ENCODE measurements at places on chromosomes 7 and 10.

GRCh38 chr7:115146148-115146547 is 224.3 kb downstream of the MDFIC start:
- no peak for DNase-seq

- no peak for DNase-seq
Observed at GRCh38 chr7:138738114-138738513, 37.0 kb upstream of the SVOPL start.

- no peak for DNase-seq
Observed at GRCh38 chr7:133398506-133398905, 145.6 kb downstream of the EXOC4 start.

DNA sequence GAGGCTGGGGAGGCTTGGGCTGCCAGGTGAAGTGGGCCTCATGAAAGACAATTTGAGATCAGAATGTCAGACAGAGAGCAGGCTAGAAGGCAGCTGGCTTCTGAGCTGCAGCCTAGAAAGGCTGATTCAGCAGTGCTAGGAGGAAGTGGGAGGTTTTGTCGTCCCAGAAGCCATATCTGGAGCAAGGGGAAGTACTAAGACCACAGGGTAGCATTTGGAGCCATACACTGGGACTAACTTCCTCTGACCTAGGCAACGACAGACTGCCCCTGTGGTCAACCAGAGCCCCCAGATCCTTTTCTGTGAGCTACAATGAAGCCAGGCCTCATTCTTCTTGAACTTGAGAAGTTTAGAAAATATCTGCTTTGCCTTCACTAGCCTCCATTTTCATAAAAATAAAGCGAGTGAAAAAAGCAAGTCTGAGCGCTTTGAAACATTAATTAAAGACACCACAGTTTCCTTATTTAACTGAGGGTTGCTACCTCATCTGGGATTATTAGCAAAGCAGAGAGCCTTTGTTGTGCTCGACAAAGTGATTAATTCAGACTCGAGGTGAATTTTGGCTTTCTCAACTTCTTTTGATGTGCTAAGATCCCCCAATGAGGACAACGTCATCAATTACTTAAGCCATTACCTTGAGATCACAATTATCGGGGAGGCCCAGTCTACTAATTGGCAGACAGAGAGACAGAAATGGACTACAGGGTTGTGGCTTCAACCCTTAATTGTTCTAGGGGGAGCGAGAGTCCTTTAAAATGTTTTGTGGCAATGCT is 26.6 kb downstream of the TBXAS1 start:
- no peak for DNase-seq

DNA sequence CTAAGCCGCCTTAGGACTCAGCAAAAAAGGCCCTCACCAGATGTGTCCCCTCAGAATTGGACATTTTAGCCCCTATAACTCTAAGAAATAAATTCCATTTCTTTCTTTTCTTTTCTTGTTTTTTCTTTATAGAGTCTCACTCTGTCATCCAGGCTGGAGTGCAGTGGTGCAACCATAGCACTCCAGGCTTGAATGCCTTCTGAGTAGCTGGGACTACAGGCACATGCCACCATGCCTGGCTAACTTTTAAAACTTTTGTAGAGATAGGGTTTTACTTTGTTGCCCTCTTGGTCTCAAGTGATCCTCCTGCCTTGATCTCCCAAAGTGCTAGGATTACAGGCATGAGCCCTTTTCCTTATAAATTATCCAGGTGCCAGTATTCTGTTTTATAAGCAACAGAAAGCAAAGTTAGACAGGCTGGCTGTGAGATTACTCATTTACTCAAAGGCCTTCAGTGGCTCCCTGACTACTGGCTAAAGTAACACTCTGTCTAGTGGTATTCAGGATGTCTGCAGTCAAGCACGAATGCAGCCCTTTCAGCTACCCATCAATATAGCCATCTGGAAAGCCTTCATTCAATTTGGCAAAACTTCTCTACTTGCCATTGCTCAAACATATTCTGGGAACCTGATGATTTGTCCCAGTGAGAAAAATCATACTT is 128.6 kb downstream of the ICA1 start:
- no peak for DNase-seq

- no peak for DNase-seq
Observed at GRCh38 chr7:152086513-152086912, 61.0 kb downstream of the GALNT11 start.

GRCh38 chr10:124168581-124168980 is 75.2 kb upstream of the CHST15 start:
- DNase-seq: peak; percentile 10

DNA sequence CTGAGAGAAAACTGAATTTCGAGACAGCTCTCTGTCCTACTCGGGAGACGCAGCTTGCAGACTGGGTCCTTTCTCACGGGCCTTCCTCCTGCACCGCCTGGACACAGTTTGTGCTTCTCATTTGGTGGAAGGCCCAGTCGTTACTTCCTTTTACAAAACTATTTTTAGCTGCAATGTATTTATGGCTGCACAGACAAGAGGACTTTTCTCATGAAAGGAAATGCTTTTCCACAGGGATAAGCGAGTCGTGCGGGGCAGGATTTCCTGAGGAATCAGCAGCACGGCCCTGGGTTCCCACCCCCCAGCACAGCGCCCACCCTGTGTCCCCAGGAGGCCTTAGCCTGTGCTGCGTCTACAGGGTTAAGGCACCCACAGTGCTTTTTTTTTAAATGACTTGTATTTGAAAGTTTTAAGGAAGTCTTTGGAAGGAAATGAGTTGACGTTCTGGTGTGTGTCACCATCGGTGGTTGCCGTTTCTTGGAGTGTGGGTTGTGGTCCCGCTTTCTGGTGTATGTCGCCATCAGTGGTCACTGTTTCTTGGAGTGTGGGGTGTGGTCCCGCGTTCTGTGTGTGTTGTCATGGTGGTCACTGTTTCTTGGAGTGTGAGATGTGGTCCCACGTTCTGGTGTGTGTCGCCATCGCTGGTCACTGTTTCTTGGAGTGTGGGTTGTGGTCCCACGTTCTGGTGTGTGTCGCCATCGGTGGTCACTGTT is 50.9 kb downstream of the INPP5A start:
- DNase-seq: no peak

DNA sequence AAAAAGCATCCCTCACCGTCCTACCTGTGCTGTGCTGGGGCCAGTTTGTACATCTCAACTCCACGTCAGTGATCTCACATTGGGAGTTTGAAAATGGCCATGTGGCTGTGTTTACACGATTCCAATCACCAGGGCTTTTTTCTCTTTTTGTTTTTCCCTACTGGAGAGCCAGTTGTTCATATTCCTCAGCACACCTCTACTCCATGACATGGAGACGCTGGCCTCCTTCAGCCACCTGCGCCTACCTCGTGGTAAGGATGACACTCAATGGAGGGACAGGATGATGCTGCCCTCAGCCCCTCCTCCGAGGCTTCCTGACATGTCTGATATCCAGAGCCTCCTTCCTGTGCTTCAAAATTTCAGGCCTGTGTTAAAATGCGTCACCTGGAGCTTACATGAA is 10.3 kb downstream of the CLRN3 start:
- DNase-seq: no peak

- no peak for DNase-seq
Observed at GRCh38 chr7:103076764-103077163, 1.8 kb downstream of the ARMC10 start.

DNA sequence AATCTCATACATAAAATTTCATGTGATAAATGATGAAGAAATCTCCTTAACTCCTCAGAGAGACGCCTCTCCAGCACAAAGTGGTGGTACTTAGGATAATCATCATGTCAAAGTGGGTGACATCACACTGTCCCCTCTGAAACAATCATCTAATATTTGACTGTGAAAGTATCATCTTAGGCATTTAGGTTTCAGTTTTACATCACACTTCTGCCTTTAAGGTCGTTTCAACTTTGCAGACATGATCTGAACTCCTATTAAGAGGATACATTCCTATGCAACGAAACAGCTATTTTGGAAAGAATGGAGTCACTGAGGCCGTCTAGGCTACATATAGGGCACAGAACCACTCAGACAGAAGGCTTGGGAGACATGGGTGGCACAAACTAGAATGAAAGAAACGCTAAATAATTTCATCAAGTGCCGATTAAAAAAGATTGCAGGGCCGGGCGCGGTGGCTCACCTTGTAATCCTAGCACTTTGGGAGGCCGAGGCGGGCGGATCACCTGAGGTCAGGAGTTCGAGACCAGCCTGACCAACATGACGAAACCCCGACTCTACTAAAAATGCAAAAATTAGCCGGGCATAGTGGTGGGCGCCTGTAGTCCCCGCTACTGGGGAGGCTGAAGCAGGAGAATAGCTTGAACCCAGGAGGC is 2.0 kb downstream of the VOPP1 start:
- no peak for DNase-seq

- DNase-seq: no peak
Observed at GRCh38 chr10:107340326-107340725, 175.8 kb upstream of the SORCS1 start.

DNA sequence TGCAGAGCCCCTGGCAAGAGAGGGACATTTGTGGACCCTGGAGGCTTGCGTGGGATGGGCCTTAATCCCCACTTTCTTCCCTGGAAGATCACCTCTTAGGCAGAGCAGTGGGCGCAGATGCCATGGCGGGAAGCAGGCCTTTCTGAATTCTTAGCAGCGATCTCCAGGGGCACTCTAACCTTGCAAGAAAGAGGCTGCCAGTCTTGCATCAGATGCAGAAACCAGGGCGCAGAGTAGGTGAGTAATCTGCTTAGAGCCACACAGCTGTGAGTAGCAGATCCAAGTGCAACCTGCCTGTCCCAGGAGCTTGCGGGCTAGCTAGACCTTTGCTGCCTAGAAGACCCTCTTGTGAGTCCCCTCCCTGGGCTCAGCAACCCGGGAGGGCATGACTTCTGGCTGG is 40.0 kb downstream of the KCTD7 start:
- DNase-seq: no peak

GRCh38 chr10:3652886-3653285 is 132.1 kb downstream of the KLF6 start:
- no peak for DNase-seq

DNA sequence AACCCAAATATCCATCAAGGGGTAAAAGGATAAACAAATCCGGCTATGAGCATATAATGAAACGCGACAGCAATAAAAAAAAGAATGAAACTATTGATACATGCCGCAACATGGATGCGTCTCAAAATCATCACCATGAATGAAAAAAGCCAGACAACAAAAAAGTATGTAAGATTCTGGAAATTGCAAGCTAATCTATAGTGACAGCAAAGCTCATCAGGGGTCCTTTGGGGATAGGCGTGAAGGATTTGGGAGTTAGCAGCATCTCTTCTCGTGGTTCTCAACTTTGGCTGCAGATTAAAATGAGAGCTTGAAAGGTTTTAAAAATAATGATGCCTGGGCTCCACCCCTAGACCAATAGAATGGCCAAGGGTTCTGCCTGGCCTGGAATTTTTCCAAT is 46.0 kb upstream of the ELN start:
- no peak for DNase-seq

- DNase-seq: no peak
Observed at GRCh38 chr7:150337659-150338081, 3.8 kb downstream of the RARRES2 start.

GRCh38 chr10:45420453-45421192 is 46.6 kb downstream of the ALOX5 start:
- no peak for DNase-seq

GRCh38 chr10:119165171-119166117 is at the start of gene SFXN4:
Gene SFXN4 (minus strand): TSS chr10:119165714. CDS start chr10:119165647, 67 bp downstream.
- DNase-seq: peak; percentile 81

GRCh38 chr7:155788616-155789000 is 23.7 kb downstream of the SHH start:
- no peak for DNase-seq
